ENCODE measurements at places on chromosomes 5 and 9.
A peak's percentile ranks its signal among the peaks of the same experiment; 100 is the strongest.

DNA sequence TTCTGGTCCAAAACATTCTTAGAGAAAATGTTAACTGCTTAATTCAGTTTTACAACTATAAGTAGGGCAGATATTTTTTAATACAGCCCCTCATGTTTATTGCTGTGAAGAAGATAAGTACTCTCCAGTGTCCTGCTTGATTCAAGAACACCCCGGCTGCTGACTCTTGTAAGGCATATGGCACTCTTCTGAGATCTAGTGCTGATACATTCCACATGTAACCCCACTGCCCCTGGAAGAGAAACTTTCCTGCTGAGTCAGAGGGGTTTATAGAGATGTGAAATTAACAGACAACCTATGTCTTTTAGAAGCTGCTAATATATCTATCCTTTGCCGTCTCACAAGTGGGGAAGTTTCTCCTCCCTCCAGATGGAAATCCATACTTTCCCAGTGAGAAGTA lies 1.0 kb upstream of the MINAR2 start:
- DNase-seq, result no peak

- no peak for DNase-seq
Measured at GRCh38 chr5:38612851-38613250, 56.4 kb upstream of the LIFR start.

DNA sequence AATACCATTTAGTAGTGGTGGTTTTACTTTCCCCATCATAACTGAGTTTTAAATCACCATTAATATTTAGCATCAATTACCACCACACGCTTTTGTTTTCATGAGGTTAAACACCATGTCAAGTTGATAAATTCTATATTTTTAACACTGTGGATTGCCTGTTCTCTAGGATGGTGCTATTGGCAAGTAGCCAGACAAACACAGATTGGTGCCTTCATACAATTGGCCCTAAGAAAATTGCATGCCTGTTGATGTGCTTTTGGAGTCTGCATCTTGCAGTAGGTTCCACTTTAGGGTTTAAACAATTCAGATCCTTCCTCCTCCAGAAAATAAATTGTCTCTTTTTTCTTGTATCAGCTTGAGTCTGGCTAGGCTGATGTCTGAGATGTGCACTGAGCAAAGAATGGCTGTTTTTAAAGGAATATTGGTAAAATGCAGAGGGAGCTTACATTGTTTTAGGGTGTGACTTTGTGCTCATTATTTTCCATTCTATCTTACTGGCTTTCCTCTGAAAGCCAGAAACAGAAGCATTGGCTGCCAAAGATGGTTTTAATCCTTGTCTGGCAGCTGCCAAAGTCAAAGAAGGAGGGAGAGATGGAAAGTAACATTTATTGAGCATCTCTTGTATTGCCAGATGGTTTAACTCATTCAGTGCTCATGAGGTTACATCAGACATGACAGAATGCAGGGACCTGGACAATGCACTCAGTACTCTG lies 19.6 kb upstream of the MAN2A1 start:
- no peak for DNase-seq

- DNase-seq, result no peak
Measured at GRCh38 chr5:75051217-75051751, 1.1 kb downstream of the GCNT4 start.

DNA sequence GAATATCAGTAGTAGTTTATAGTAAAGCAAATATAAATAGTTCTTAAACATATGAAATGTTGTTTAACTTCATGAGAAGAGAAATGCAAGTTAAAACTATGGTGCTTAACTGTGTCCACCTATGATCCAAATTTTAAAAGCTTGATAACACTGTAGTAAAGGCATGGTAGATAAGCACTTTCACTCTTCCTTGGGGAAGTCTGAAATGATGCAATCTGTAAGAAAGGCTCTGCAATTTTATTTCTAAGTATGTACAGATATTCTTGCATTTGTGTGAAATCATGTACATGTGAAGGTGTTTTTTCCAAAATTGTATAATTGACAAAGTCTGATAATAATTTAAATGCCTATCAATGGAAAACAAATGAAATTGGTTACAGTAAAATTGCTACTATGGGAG lies 66.9 kb downstream of the SYK start:
- no peak for DNase-seq

GRCh38 chr5:142862594-142862993 lies 92.4 kb downstream of the ARHGAP26 start:
- DNase-seq, result no peak

- DNase-seq, result no peak
Measured at GRCh38 chr9:135555203-135555602, 6.4 kb upstream of the PAEP start.

GRCh38 chr9:27572918-27573633 lies at the start of gene C9orf72:
Gene C9orf72, minus strand, starts transcription at chr9:27573481. Its CDS starts 6,361 bp downstream, at chr9:27567120.
- DNase-seq, result peak; percentile 81

DNA sequence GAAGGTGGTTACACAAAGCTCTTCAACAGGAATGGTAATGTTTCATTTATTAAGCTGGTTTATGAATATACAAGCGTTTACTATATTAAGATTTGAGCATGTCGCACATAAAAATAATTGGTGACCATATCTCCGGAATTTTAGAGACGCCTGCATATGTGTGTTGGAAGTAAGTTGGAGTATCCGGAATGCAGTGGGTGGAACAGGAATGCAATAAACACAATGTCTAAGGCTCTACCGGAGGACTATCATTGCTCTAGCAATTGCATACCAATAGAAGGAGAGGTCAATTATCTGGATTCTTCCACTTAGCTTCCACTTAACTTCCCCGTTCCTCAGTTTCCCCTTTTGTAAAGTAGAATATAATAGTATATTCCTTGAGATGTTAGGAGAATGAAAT lies 1.1 kb upstream of the CEP78 start:
- DNase-seq, result no peak

DNA sequence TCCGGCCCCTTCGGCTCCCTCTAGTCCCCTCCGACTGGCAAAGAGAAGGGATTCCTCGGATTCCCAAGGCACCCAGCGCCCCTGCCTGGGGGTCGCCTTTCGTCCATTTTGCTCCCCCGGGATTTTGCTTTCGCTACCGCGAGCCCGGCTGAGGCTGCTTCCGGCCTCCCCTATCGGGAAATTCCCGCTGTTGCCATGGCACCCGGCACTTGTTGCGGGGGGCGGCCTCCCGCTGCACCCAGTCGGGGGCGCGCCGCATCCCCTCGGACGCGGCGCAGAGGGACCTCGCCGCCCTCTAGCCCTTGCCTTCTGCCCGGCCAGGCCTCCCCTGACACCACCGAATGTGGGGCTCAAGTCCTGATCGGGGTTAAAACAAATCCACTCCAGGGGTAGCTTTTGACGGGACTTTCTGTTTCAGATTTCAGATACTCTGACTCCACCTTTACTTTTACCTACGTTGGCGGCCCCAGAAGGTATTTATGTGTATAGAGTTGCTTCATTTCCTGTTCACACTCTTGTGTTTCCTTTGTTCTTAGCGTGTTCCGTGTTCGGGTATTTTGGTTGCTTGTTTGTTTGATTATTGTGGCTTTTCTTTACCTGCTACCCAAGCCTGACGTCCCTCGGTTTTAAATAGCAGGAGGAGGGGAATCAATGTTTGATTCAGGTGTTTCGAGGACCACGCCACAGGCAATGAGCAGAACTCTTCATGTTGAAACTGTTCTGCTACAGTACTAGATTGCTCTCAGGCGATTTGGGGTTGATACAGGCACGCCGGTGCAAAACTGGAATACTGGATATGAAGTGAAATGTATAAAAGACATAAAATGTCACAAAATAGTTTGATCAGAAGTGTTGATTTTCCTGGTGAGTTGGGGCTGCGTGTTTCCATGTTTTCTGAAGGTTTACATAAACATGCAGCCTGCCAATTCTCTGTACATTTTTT lies 1.5 kb downstream of the PARP8 start:
- peak; percentile 83 for DNase-seq

- DNase-seq, result no peak
Measured at GRCh38 chr9:76637416-76637815, 126.8 kb upstream of the PCA3 start.

DNA sequence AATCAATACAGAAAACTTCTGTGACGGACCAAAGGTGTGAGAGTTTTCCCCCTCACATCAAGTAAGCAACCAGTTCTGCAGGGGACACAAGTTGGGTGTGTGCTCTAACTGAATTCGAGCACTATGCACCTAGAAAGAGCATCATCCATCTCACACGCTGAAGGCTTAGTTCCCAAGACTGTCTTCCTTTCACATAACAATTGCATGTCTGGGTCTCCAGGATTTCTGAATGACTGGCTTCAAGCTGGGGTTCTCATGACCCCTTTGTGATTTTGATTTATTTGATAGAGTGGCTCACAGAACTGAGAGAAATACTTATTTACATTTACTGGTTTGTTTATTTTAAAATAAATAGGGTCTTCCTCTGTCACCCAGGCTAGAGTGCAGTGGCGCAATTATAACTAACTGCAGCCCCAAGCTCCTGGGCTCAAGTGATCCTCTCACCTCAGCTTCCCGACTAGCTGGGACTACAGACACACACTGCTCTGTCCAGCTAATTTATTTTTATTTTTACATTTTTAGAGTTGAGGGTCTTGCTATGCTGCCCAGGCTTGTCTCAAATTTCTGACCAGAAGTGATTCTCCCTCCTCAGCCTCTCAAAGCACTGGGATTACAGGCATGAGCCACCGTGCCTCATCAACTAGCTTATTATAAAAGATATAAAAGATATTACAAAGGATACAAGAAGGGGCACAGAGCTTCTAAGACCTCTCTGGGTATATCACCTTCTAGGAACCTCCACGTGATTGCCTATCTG lies 316.7 kb upstream of the CDH12 start:
- DNase-seq, result no peak

GRCh38 chr5:10936081-10936855 lies 175.2 kb upstream of the DAP start:
- no peak for DNase-seq

DNA sequence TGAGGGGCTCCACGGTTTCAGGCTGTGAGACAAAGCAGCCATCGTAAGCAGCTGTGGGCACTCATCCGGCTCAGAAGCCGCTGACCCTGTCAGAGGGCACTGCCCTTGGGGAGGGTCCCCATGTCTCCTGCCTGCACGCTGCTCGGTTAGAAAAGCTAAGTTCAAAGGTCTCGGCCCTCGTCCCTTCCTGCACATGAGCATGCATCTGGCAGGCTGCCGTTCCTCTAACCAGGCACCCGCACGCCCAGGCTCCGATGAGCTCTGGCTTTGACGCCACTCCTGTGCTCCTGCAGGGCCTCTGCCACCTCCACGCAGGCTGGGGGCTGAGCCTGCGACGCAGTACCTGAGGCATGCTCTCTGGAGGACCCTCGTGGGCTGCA lies 51.3 kb downstream of the NKD2 start:
- DNase-seq, result no peak

GRCh38 chr5:35303152-35303551 lies 72.9 kb upstream of the PRLR start:
- DNase-seq, result no peak

DNA sequence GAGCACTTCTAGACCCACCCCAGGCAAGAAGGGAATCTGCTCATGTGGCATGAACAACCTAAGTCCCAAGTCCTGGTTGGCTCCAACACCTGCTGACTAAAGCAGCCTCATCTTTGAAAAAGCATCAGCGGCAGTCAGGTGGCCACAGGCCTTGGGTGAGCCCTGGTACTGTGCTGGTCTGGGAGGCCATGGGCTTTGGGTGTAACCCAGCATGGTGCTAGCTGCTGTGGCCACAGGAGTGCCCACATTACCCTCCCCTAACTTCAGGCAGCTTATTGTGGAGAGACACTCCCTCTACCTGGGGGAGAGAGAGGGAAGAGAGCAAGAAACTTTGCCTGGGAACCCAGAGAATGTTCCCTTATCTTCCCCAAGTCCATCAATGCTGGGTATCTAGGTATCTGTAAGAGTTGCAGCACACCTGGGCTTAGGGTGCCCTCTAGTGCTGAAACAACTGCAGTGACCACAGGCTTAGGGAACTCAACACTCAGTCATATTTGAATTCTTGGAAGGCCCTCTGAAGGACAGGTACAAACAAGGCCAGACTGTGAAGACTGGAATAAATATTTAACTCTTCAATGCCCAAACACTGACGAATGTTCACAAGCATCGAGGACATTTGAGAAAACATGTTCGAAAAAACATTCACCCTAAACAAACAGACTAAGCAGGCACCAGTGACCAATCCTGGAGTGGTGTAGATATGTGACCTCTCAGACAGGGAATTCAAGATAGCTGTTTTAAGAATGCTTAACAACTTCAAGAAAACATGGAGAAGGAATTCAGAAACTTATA lies 69.9 kb upstream of the OR2K2 start:
- no peak for DNase-seq

GRCh38 chr5:50702615-50703366 lies 36.4 kb downstream of the PARP8 start:
- DNase-seq, result no peak

- DNase-seq, result no peak
Measured at GRCh38 chr9:93916358-93916757, 38.8 kb downstream of the BARX1 start.

GRCh38 chr9:120386390-120387131 lies 193.4 kb downstream of the CDK5RAP2 start:
- no peak for DNase-seq

- no peak for DNase-seq
Measured at GRCh38 chr5:147483188-147483790, 26.6 kb downstream of the DPYSL3 start.

DNA sequence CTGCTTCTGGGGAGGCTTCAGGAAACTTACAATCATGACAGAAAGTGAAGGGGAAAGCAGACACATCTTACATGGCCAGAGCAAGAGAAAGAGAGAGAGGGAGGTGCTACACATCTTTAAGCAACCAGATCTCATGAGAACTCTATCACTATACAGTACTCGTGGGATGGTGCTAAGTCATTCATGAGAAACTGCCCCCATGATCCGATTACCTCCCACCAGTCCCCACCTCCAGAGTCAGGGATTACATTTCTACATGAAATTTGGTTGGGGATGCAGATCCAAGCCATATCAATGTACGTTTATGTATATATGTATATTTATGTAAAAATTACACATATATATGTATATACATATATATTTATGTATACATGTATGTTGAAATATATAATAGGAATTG lies 54.4 kb upstream of the CCDC112 start:
- no peak for DNase-seq

GRCh38 chr5:170254056-170254455 lies 21.3 kb downstream of the C5orf58 start:
- no peak for DNase-seq

DNA sequence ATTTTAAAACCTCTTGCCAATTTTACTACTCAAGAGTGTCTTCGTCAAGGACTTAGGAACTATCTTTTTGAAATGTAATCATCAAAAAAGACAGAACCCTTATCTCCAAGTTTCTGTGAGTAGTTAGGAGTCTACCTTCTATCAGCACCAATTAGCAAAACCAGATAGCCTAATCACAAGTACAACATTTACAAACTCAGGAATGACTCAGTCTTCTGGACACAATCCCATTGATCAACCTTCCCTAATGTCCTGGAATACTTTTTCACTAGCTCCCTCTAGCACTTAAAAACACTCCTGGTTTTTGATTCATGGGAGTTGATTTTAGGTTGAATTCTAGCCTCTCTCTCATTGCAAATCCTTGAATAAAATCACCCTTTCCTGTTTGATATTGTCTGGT lies 680.7 kb downstream of the PRR16 start:
- no peak for DNase-seq

Data from stimulated activated CD8-positive, alpha-beta memory T cell treated with anti-CD3 and anti-CD28 coated beads, Interleukin-2, amount 100 ng/mL, for 1 hour (primary cell).